Smooth muscle cell of the brain vasculature (primary cell): ENCODE measurements at places on chromosomes 16 and 17.

- DNase-seq, result no peak
Observed at GRCh38 chr16:1441391-1441829, 2.9 kb downstream of the CCDC154 start.

GRCh38 chr17:40534371-40535189 is 30.7 kb downstream of the CCR7 start:
- no peak for DNase-seq

DNA sequence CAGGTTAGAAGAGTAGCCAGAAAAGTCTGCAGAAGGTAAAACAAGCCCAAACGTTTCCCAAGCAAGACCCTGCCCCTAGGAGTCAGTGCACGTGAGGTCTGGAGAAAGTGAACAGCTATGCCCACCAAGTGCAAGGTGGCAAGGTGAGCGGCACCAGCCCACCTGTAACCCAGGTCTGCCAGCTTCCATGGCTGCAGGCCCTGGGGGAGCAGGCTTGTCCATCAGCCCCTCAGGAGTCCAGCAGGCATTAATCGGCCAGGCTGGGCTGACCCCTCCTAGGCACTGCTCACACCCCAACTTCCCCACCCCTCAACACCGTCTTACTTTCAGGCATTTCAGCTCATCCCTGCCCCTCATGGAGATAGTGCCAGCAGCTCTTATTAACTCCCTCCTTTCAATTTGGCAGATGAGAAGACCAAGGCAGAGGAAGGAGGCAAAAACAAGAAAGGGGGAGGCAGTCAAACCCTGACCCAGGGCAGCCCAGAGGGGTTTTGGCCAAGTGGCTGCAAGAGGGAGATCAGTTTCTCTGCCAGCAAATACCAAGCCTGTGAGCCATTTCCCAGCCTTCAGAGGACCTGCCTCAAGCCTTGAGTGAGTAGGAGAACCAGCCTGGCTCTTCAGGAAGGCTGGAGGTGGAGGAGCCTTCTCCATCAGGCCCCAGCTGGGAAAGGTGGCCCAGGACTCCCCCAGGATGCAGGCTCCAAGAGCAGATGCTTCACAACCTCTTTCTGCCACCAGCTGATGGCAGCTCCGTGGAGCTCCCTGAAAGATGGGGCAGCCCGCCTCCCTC is 14.7 kb downstream of the BEAN1 start:
- no peak for DNase-seq

GRCh38 chr17:48134912-48135480 is 27.4 kb downstream of the SNX11 start:
- no peak for DNase-seq

- no peak for DNase-seq
Observed at GRCh38 chr17:43334738-43335402, 63.9 kb upstream of the ARL4D start.
